Frontal cortex (tissue), 4 donors: ENCODE measurements at places on chromosomes 13 and 19.
A peak's percentile ranks its signal among the peaks of the same experiment; 100 is the strongest.

DNA sequence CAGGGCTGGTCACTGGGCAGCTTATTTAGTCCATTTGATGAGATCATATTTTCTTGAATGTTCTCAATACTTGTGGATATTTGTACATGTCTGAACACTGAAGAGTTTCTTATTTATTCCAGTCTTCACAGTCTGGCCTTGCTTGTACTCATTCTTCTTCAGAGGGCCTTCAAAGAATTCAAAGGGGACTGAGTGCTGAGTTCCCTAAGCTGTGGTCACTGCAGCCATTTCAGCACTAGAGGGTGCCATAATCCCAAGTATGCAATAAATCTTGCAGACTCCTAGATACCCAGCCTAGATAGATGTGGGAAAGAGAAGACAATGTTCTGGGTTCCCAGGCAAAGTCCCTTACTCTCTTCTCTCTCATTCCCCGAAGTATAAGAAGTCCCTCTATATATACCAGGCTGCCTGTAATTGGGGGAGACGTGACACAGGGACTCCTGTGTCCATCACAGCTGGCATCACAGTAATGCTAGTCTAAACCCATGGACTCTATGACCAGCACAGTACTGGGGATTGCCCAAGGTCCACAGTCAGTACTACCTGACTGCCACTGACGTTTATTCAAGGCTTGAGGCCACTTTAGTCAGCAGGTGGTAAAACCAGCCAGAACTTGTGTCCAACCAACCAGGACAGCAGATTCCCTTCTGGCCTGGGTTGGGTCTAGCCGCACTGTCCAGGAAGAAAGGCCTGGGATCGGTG, 8.9 kb upstream of the VN1R1 start:
- DNase-seq: no peak

GRCh38 chr19:15432018-15432494, 13.3 kb upstream of the AKAP8L start:
- no peak for DNase-seq

DNA sequence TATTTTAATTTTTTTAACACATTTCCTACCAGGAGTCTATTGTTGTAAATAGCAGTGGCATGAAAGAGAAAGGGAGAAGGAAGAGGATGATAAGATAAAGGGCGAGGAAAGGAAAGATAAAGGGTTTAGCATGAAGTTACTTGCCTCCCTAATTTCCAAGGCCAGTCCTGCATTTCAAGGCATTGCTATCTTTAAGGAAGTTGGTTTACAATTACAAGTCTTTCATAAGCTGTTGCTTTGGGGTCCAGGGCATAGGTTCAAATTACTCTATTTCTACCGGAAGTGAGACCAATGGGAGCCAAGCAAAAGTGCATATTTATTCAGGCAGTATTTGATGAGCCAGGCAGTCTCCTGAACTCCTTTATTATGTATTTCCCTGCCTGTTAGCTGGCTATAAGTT, 27.7 kb upstream of the UBL3 start:
- no peak for DNase-seq

GRCh38 chr19:14347999-14348889, 33.0 kb upstream of the ADGRE5 start:
- DNase-seq: peak; percentile 87

DNA sequence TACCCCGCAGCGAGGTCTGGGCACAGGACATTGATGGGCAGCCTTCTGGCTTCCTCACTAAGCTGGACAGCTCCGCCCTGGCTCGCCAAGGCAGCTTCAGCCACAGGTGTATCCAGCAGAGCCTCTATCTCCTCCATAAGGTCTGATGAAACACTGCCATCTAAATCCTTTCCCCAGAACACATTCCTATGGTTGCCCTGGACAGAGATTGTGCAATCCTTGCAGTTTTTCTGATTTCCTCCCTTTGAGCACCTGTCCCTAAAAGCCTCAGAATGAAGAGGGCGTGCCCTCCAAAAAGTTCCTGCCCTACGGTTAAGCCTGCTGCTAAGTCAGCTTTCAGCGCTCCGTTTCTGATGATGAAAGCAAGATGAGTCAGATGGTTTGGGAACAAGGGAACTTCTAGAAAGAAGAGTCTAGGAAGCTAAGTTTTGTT, 21.0 kb downstream of the CLEC4M start:
- no peak for DNase-seq

- no peak for DNase-seq
Measured at GRCh38 chr13:46751811-46752635, 44.9 kb downstream of the ESD start.

GRCh38 chr19:21850656-21851255, 14.8 kb upstream of the ZNF43 start:
- no peak for DNase-seq

GRCh38 chr13:80338781-80339562, 2.0 kb downstream of the SPRY2 start:
- peak; percentile 52 for DNase-seq

- no peak for DNase-seq
Measured at GRCh38 chr19:36417752-36418286, 625 bp downstream of the ZFP82 start.

GRCh38 chr13:23668562-23668961, 98.3 kb downstream of the TNFRSF19 start:
- DNase-seq: no peak
